ENCODE measurements at places on chromosomes 11 and 22.

GRCh38 chr11:37511425-37511933, 913.4 kb upstream of the RAG2 start:
- DNase-seq: peak; percentile 28

- DNase-seq: no peak
Measured at GRCh38 chr22:49149721-49150608, 677.7 kb downstream of the BRD1 start.

- DNase-seq: no peak
Measured at GRCh38 chr22:17523925-17524324, 39.4 kb upstream of the SLC25A18 start.

GRCh38 chr11:26578998-26579661, 7.1 kb upstream of the MUC15 start:
- no peak for DNase-seq

DNA sequence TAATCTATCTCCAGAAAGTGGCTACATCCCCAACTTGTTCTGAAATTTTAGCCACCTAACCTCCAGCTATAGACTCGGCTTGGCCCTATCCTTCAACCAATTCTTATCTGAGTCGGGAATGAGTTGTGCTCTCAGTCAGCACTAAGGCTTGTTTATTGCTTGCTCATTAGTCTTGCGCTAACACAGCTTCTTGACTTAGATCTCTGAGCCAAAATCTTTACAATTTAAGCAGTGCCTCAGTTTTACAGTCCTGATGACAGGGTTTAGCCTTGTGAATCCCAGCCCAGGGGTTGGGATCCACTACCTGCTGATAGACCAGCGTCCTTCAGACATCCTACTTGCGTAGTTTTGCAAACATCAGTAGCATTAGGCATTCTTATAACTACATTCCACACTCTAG, 144.6 kb downstream of the NOX4 start:
- DNase-seq: no peak

DNA sequence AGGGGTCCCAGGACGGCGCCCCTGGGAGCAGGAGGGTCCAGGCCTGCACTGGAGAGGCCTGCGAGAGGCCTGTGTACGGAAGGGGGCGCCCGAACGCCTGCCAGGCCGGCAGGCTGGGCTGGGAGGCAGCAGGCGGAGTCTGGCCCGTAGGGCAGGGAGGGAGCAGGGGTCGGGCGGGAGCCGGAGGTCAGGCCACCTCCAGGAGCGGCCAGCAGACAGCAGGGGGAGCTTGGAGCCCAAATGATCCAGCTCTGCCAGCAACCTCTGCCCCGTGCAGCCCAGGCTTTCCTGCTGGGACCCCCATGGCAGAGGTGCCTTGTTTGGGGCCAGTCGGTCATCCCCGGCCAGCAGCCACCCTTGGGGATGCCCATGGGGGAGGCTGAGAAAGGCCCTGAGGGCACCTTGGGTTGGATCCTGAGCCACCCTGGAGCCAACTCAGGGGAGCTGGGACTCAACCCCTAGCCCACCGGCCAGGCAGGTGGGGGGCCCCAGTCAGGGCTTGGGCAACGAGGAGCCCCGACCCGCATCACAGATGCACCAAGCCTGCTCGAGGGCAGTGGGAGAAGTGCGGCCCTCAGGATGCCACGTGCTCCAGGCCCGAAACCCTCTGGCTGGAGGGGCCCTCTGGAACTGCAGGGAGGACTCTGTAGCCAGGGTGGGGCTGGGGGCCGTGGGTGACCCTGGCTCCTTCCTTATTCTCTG, 9.6 kb upstream of the SYT8 start:
- DNase-seq: peak; percentile 89

- DNase-seq: no peak
Measured at GRCh38 chr11:121696177-121696871, 243.6 kb upstream of the SORL1-AS1 start.

- no peak for DNase-seq
Measured at GRCh38 chr11:104096900-104097299, 60.5 kb downstream of the DDI1 start.

DNA sequence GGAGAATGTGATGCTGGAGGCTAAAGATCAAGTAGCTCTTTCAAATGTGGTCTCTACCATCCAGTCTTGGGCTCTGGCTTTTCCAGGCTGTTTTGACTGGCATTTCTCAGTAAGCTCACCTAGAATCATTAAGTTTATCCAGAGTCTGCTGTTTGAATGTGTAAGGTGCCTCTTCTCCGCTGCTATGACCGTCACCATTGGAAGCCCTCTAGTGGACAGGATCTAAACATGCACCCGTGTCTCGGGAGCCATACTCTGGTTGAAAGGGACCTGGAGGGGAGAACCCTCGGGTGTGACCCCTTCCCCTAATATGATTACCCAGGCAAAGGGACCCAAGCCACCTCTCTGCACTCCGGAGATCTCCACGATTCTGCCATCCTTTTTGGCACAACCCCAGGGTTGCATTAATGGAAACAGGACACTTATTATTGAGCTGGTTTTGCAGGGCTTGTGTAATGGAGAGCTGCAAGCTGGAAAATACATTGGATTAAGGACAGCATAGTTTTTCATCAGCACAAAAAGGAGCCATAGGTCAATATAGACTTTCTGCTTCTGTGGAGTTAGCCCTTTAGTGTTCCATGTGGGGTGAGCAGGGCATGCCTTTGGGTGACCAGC, 191.0 kb upstream of the LARGE1 start:
- peak; percentile 57 for DNase-seq

- no peak for DNase-seq
Measured at GRCh38 chr11:128198216-128198772, 389.1 kb downstream of the ETS1 start.

GRCh38 chr11:93476796-93477195, 66.4 kb downstream of the SMCO4 start:
- DNase-seq: no peak

- DNase-seq: no peak
Measured at GRCh38 chr11:85619499-85619898, 7.6 kb downstream of the DLG2 start.

GRCh38 chr11:62067741-62068140, 56.1 kb upstream of the INCENP start:
- DNase-seq: no peak

GRCh38 chr22:34808618-34809017, 257.3 kb upstream of the ISX start:
- no peak for DNase-seq

- DNase-seq: peak; percentile 85
Measured at GRCh38 chr11:11036848-11037732, 179.2 kb upstream of the ZBED5 start.

- no peak for DNase-seq
Measured at GRCh38 chr22:36419912-36420882, 32.4 kb upstream of the MYH9 start.

DNA sequence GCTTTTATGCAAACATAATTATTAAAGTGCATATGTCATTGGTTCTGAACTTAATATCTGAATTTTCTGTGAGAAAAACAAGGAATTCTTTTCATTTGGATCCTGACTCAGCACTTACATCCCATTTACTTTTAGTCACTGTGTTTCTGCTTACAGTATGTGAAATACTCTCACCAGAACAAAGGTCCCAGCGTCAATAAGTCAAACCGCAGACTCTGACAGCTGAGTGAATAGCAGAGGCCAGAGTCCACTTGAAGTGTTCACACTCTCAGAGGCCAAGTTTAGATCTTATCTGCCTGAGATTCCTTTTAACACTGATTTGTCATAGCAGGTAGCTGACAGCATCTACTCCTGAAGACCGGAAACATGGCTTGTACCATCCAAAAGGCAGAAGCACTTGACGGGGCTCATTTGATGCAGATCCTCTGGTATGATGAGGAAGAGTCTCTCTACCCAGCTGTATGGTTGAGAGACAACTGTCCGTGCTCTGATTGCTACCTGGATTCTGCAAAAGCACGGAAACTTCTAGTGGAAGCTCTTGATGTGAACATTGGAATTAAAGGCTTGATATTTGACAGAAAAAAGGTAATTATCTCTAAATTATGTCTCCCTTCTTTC, 14.6 kb downstream of the BBOX1 start:
- DNase-seq: no peak

- no peak for DNase-seq
Measured at GRCh38 chr11:112814168-112814567, 147.1 kb upstream of the NCAM1 start.

- DNase-seq: no peak
Measured at GRCh38 chr11:63417174-63417852, 47.7 kb downstream of the SLC22A9 start.

DNA sequence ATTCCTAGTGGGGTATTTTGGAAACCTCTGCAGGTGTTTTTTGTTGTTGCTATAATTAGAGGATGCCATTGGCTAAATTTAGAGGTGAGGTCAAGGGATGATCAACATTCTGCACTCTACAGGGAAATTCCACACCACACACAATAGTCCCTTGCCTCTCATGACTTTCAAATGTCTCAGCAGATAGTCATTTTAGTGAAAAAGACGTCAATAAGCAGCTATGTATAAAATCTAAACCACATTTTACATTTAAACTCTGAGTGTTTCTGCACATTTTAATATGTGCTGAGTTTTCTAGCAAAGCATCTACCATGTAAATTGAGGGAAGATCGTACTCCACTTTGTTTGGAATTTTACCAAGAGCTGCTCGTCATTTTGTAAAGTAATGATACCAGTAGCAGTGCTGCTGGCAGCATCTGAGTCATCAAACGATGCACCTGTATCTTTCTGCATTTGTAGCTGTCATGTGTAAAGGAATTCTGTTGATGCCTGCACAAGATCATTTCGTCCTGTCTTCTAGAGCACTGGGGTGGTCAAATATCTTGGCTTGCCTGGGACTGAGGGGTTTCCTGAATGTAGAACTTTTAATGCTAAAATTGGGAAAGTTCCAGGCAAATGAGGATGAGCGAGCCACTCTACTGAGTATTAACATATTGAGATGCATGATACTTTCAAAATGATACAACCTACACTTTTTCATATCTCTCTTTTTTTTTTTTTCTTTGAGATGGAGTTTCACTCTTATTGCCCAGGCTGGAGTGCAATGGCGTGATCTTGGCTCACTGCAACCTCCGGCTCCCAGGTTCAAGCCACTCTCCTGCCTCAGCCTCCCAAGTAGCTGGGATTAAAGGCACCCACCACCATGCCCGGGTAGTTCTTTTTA, 414.5 kb upstream of the SYN3 start:
- DNase-seq: no peak

GRCh38 chr22:24105013-24105360, 76.3 kb upstream of the SUSD2 start:
- no peak for DNase-seq

DNA sequence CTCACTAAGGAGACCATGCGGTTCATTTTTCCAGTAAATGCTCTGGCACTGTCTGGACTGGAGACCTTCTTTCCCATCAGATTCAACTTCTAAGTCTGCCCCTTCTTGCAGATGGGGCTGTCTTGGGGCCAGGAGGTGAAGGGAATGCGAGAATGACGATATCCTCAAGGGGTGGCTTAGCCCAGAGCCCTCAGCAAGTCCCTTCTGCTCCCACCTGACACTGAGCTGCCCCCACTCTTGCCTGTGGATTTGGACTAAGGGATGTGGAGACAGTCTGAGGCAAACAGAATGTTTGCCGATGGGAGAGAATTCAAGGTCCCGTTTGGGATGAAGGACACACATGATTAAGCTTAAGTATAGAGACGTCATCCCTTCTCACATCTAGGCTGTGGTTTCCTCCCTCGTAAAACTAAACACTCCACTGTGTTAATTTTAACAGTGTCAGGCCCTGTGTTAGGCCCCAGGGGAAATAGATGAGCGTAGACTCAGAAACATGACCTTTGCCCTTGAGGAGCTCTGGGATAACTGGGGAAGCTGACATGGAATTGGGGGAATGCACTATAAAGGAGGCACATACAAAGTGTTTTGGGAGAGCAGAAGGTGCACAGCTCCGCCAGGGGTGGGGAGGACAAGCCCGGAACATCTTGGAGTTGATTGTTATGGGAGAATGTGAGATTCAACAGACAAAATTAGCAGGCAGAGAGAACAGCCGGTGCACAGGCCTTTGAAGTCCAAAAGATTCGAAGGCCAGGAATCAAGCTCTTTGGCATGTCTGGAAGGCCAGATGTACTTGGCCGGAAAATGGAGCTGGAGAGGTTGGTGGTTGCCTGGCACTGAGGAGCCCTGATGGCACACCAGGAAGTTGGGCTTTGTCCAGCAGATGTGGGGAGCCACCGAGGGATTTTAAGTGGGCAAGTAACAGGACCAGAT, 71.6 kb downstream of the ST3GAL4 start:
- DNase-seq: no peak

DNA sequence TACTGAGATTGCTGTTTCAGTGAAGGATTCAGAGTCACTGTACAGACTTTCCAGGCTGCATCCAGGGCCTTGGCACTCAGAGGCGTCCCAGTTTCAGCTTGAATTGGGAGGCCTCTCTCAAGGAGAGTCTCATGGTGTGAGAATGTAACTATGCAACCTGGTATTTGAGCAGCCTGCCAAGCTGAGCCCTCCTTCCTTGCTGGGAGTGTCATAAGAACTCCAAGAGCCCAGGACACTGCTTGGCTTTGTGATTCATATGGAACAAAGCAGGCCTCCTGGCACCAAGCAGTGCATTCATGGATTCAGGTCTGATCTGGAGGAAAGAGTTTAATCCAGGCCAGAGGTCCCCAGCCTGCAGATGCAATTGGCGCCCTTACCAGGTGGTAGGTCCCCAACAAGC, 171.7 kb downstream of the DBX1 start:
- no peak for DNase-seq

GRCh38 chr22:29314537-29315285, 786 bp downstream of the RASL10A start:
- no peak for DNase-seq

DNA sequence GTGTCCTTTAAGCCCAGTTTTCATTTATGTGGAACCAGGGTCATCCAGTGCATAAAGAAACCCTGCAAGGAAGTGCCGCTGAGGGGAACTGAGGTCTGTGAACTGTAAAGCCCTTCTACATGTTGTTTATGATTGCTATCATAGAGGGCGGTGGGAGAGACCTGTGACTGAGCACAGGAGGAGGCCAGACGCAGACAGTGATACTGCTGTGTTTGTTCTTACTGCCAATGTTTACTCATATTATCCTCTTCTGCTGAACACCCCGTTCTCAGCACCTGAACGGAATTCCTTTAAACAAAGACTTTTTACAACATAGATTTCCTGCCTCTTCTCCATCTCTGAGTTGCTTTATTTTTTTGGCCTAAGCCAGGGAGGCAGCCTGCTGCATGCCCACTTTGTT, 967 bp upstream of the GALNT18 start:
- no peak for DNase-seq

- DNase-seq: no peak
Measured at GRCh38 chr11:76041208-76041607, 165.1 kb downstream of the WNT11 start.

GRCh38 chr11:34468209-34468841, 29.6 kb downstream of the CAT start:
- DNase-seq: peak; percentile 85

DNA sequence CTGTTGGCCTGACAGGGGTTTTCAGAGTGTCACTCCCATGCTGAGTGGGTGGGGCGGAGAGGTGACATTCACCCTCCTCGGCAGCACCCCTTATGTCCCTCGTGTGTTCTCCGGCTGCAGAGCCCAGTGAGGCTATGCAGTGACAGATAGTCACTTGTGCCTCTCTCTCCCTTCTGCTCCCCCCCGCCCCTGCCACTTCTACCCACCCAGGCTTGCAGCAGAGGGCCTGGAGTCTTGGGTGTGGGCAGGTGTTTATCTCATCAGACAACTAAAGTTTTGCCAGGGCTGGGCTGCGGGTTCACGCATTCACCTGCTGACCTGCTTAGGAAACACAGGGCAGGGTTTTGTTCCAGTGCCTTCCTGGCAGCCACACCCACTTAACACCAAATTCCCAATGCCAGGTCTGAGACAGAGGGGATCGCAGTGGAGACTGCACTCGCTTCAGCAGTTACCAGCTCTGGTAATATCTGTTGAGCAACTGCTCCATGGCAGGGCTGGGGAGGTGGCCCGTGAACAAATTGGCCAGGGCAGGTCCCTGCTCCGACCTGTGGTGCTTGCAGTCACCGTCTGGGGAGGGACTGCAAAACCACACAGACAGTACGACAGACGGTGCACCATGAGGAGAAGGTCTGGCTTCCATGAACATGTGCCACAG, 50.5 kb upstream of the ADA2 start:
- no peak for DNase-seq
